Activated gamma-delta T cell (primary cell): ENCODE measurements at places on chromosomes 3 and 15.

- DNase-seq, result no peak
Observed at GRCh38 chr3:178084938-178085816, 451.1 kb upstream of the KCNMB2 start.

GRCh38 chr3:42045708-42046243 is 45.4 kb upstream of the TRAK1 start:
- no peak for DNase-seq

DNA sequence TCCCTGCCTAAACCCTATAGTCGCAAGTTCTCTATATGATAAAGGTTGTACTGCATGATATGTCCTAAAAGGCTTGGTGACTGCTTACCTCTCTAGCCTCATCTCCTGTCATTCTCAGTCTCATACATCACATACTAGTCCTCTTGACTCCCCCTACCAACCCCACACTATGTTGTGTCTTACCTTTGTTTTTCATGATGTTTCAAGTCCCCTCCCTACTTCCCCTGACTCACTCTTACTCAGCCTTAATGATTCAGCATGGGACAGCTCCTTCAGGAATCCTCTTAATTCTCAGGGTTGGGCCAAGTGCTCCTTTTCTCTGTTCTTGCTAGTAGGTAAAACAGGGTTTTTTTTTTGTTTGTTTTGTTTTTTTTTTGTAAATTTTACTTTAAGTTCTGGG is 49.6 kb downstream of the SLMAP start:
- no peak for DNase-seq

DNA sequence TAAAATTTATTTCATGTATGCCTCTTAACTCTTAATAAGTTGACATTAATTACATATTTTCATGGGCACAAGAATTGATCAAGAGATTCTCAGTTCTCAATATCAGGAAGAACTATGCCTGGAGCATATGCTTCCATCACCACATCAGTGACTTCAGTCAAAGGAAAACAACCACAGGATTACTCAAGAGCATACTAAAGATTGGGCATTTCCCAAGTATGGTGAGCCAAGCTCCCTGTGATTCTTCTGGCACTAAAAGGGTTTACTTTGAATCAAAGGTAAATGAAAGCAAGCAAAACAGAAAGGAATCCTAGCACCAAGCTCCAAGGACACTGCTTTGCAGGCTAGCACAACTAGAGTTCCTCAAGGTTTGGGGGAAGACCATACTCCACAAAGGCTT is 44.6 kb downstream of the FMN1 start:
- DNase-seq, result no peak

- no peak for DNase-seq
Observed at GRCh38 chr15:37002041-37002672, 98.2 kb downstream of the MEIS2 start.

GRCh38 chr3:194631696-194632095 is 1.5 kb downstream of the TMEM44 start:
- DNase-seq, result no peak

DNA sequence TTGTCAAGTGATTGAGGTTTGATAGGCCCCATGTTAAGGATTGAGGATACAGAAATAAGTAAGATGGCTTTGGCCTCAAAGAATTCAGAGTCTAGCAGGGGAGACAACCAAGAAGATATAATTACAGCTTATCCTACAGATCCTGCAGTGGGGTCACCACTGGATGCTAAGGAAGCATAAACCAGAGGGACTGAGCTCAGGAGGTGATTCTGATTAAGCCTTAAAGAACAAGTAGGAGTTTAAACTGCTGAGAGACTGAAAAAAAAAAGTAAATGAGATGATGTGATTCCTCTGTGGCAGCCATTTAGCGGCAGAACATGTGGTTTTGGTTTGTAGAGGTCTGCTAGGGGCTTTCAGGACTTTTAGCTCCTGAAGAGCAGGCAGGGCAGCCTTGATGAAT is 72.1 kb upstream of the ROPN1 start:
- no peak for DNase-seq

GRCh38 chr15:41104234-41104633 is 11.8 kb downstream of the INO80 start:
- no peak for DNase-seq

GRCh38 chr3:33954956-33955355 is 156.5 kb downstream of the PDCD6IP start:
- DNase-seq, result no peak

DNA sequence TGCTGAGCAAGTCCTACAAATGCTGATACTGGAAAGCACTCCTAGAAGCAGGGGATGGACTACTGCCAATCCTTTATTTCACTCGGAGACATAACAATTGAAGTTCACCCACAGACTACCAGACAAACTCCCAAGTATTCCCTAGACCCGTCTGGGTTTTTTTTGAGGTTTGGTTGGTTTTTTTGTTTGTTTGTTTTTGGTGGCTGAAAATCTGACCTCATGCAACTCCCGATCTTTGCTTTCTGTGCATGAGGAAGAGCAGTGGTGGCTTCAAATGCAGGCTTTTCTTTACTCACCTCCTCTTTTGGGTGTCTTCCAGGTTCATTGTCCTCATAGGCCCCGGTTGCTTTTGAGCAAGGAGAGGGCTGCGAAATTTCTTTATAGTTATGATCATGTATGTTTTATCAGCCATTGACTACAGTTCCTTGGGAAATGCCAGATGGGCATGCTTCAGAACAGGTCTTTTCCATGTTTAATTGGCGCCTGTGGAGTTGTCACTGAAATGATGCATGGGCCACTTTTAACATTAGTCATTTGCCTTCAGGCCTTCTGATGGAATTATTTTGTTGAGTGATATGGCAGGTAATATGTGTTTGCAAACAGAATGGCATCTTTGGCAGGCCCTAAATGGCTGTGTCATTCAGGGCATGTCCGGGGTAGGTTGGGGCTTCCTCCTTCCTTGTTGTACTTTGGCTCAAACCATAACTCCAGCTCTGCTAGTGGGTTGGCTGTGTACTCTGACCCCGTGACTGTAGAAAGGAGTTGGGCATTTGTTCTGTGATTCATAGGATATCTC is 81.3 kb upstream of the ZBED2 start:
- DNase-seq, result no peak

DNA sequence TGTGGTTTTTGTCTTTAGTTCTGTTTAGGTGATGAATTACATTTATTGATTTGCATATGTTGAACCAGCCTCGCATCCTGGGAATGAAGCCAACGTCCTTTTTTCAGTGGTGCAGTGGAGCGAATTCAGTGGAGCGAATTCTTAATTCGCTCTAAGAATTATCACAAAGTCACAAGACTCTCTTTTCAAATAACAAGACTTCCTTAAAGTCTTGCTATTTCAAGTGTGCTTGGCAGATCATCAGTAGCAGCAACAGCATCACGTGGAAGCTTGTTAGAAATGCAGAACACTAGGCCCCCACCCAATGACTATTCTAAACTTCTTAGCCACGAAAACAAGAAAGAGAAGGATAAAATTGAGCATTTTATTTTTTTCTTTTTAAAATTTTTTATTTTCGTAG is 58.1 kb upstream of the CD200R1L start:
- no peak for DNase-seq

DNA sequence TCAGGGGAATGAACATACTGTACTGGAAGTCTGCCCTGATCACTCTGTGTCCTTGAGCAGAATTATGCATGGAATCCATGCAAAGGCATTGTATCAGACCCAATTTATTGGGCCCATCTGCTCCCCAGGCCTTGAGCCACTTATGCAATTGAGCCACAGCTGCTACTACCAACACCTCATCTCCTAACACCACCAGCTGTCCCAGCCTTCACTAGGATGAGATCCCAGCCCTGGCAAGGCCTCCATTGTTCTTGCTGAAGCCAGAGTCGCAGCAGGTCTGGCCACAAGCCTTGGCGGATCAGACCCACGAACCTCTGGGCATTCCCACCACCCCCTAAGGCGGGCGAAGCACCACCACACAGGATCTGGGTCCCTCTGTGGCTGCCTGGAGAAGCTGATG is 9.2 kb upstream of the NME9 start:
- no peak for DNase-seq

DNA sequence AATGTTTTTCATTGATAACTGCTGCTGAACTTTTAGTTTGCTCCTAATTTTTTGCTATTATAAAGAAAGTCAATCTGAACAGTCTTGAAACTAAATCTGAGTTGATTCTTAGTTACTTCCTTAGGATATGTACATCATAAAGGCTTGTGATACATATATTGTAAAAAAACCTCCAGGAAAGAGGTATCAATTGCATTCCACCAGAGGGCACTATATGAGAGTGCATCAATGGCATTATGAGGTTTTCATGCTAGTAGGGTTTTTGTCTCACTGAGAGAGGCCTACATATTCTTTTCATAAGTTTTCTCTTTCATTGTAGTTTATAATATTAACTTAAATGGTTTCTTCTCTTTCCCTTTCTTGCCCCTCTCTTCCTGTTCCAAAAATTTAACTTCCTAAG is 46.9 kb downstream of the PIK3R4 start:
- DNase-seq, result no peak
